CD8-positive, alpha-beta memory T cell (primary cell): ENCODE measurements at places on chromosomes 5 and 9.

DNA sequence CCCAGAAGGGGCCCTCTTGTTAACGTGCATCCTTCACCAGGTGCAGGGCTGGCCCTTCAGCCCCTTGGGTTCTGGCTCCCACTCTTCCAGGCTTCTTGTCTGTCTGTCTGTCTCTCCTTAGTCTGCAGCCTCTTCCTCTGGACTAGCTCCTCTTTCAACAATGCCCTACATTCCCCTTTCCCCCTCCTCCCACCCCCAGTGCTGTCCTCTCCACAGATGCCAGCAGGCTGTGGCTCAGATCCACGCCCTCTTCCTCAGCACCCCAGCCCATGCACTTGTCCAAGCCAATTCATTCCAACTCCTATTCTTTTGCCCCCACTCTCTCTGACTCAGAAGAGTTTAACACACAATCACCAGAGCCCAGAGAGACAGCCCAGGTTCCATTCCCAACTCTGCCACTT is 45.2 kb upstream of the ALDH1B1 start:
- DNase-seq, result no peak
- no peak overlapping the region for H3K4me3 ChIP-seq
- no peak overlapping the region for H3K27ac ChIP-seq
- H3K27me3 ChIP-seq, result no peaks in the 10 kb centered on the region

GRCh38 chr5:30436691-30437090 is 756.8 kb upstream of the CDH6 start:
- no peak overlapping the region for H3K27ac ChIP-seq
- no peaks in the 10 kb centered on the region for H3K27me3 ChIP-seq
- DNase-seq, result no peak
- H3K4me1 ChIP-seq, result no peaks in the 10 kb centered on the region
- H3K36me3 ChIP-seq, result no peaks in the 10 kb centered on the region

DNA sequence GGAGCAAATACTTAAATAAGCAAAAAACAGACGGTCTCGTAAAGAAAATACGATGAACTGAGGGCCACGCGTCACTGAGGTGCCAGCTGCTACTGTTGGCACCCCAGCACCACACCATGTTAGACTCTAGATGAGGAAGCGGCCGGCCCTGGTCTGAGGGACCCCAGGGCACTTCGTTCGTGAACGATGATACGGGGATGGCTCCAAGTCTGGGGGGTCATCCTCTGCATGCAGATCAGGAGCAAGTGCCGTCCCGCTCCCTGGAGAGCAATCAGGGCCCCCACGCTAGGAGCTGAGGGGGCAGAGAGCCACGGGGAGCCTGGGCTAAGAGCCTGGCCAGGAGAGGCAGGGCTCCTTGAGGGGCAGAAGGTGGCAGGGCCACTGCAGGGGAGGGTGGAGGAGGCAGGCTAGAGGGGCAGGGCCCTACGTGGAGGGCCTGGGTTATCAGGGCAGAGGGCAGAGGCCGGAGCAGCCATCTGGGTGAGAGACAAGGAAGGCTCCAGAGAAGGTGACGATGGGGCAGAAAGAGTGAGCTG is 24.1 kb downstream of the SARDH start:
- H3K4me1 ChIP-seq, result peaks cover 16% of the 10 kb centered on the region
- no peaks in the 10 kb centered on the region for H3K27me3 ChIP-seq
- no peak overlapping the region for H3K27ac ChIP-seq
- no peak overlapping the region for H3K4me3 ChIP-seq
- H3K36me3 ChIP-seq, result no peaks in the 10 kb centered on the region
- DNase-seq, result no peak

DNA sequence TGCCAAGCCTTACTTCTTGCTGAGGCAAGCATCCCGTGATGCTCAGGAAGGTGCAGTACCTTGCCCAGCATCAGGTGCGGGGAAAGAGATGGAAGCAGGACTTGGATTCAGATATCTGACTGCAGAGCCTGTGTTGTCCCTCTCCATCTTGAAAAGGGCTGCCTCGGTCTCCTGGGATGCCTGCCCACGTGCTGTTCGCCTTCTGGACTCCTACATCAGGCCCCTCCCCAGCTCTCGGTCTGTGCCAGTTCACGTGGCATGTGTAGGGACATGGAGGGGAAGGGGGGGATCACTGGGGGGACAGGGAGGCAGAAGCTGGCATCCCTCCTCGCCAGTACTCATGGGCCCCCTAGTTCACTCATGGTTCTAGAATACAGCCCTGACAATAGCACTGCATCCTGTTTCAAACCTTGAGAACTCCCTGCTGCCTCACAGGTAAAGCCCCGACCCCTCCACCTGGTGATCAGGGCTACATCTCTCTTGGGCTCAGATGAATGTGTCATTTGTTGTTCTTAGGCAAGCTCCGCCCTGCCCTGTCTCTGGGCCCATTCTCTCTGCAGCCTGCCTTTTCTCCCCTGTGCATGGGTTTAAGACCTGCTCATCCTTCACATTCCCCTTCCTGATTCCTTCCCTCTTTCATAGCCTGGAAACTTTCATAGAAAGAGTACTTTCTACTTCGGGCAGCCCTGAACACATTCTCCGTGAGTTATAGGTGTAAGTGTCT is 38.9 kb upstream of the SLC25A51 start:
- no peaks in the 10 kb centered on the region for H3K36me3 ChIP-seq
- no peaks in the 10 kb centered on the region for H3K4me1 ChIP-seq
- H3K27ac ChIP-seq, result no peak overlapping the region
- no peak overlapping the region for H3K4me3 ChIP-seq

DNA sequence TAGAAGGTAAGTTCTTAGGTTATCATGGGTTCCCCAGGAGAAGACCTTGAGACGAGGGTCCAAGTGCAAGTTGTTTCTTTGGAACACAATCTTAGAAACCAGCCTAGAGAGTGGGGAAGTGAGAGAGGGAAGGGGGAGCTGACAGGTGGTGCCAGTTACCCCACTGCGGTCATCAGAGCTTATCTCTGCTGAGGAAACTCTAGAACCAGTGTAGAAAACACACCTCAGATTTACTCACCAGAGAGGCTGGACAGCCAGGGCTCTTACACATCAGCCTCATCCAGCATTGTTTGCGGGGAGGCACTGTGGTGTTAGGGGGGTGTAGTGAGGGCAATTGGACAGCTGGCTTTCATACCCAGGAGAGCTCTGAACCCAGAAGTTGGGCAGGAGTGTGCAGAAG is 206.5 kb upstream of the RAI14 start:
- H3K36me3 ChIP-seq, result no peaks in the 10 kb centered on the region
- H3K4me1 ChIP-seq, result no peaks in the 10 kb centered on the region
- no peak overlapping the region for H3K27ac ChIP-seq
- no peaks in the 10 kb centered on the region for H3K27me3 ChIP-seq
- H3K4me3 ChIP-seq, result no peak overlapping the region
- no peak for DNase-seq

DNA sequence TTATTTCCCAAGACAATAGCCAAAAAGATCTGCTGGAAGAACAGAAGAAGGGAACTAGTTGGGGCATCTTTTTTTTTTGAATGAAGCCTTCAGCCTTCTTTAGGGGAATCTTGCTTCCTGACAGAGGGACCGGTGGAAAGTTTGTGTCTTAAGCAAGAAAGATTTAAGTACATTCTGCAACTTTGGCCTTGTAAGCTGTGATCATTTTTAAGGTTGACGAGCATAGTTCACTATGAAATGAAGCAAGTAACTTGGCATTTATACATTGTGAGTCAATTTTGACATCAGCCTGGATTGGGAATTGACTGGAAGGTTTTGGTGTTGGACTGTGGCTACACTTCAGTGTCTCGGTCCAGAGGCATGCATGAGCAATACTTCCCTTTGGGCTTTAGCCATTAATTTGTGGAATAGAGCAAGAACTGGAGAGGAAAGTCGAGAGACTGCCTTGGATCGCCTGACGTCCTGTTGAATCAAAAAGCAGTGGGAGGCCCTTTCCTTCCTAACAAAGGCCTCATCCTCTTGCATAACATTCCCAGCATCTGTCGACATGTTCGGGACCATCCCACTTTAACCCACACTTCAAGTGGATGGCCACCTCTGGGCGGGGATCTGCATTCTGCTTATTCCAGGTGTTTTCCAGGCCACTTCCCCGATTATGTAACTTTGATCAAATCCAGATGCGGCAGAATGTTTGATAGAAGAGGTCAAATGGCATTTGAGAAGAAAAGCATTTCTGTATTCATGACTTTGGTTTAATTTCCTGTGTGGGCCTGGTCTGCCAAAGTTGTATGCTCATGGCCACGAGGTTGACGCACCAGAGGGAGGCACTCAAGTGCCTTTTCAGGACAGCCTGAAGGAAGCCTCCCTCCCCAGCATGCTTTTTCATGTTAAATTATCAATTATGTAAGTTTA is 12.5 kb downstream of the ABL1 start:
- DNase-seq, result no peak
- H3K4me3 ChIP-seq, result no peak overlapping the region
- no peaks in the 10 kb centered on the region for H3K27me3 ChIP-seq
- H3K36me3 ChIP-seq, result no peaks in the 10 kb centered on the region
- H3K4me1 ChIP-seq, result peaks cover 26% of the 10 kb centered on the region
- H3K27ac ChIP-seq, result no peak overlapping the region

- no peak overlapping the region for H3K4me3 ChIP-seq
- no peak for DNase-seq
- no peak overlapping the region for H3K27ac ChIP-seq
Measured at GRCh38 chr5:14452685-14453454, 128.7 kb upstream of the OTULINL start.

DNA sequence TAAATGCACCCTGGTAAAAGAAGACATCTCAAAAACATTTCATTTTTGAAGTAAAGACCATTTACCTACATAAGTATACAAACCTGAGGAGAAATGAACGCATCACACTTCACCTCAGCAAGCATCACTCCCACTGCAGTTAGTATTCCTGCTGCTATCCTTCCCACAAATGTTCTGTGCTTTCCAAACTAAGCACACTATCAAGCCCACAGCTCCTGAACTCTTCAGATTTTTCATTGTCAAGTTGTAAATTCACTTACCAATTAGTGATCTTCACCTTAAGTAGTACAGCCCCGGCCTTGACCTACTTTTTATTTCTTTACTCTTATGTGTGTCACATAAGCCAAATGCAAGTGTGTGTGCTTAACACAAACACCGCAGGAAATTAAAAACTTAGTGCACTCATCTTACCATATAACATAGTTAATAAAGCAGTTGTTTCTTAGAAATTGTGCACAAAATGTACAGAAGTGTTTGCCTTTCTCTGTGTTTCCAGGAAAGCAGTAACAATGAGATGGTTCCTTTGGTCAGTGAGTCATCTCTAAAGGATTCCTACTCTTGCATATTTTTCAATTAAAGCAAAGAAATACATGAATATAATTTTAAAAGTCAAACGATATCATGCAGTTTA is 169.4 kb downstream of the APBA1 start:
- no peaks in the 10 kb centered on the region for H3K36me3 ChIP-seq
- no peaks in the 10 kb centered on the region for H3K27me3 ChIP-seq
- H3K4me1 ChIP-seq, result no peaks in the 10 kb centered on the region
- no peak for DNase-seq
- no peak overlapping the region for H3K27ac ChIP-seq
- H3K4me3 ChIP-seq, result no peak overlapping the region

DNA sequence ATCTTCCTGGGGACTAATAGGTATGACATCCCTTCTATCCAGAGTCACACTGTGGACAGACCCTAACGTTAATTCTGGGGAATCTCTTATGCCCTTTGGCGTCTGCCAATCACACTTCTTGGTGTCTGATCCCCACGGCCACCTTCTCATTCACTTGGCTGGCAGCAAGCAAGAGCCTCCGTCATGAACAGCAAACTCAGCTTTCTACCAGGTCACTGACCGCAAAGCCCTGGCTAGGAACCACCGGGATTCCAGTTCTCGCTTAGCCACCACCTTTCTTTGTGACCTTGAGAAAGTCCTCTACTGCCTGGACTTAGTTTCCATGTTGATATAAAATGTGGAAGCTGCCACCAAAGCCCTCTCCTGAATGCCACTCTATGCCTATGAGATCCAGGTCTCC is 67.7 kb upstream of the FCN1 start:
- no peaks in the 10 kb centered on the region for H3K4me1 ChIP-seq
- H3K27ac ChIP-seq, result no peak overlapping the region
- no peaks in the 10 kb centered on the region for H3K27me3 ChIP-seq
- no peaks in the 10 kb centered on the region for H3K36me3 ChIP-seq

DNA sequence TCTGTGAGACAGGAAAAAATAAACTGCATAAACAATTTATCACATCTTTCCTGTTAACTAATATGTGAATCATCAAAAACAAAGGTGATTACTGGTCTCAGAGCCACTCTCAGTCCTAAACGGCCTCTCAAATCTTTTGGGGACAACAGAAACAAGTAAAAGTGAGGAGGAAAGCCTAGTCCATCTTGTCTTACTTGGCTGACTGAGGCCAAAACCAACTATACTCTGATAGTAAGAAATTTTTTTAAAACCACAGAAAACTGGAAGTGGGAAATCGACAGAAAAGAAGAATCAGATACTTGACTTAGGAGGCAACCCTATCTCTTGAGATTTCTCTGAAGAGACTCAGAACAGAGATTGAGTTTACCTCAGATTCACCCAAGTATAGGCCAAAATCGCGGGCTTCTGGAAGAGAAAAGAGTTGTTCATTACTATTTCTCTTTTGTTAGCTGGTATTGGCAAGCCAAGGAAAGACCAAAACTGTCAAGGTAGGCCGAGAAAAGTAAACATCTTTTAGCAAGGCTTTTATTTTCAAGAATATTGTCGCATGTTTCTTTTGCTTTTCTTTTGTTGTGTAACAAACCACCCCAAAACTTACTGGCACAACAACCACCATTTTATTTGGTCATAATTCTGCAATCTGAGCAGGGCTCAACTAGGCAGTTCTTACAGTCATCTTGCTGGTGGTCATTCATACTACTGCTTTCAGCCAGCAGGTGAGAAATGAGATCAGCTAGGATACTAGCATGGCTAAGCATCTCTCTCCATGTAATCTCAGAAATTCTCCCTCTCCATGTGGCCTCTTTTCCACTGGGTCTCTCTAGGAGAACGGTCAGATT is 46.1 kb downstream of the RFX3 start:
- peaks cover 18% of the 10 kb centered on the region for H3K4me1 ChIP-seq
- H3K4me3 ChIP-seq, result no peak overlapping the region
- H3K36me3 ChIP-seq, result no peaks in the 10 kb centered on the region

DNA sequence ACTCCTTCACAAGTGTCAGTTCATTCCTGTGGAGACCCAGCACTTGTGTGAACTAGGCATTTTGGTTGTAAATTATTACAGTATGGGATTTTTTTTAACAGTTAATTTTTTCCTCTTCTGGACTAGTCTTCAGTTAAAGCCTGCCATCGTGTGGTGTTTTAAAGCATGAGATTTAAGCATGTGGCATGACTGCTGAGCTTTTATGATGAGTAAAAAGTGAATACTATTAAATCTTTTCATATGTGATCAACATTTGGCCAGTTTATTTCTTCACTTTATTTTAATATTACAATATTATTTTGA is 25.0 kb downstream of the LMNB1 start:
- no peak overlapping the region for H3K27ac ChIP-seq
- DNase-seq, result no peak
- no peak overlapping the region for H3K4me3 ChIP-seq
- H3K27me3 ChIP-seq, result no peaks in the 10 kb centered on the region
- no peaks in the 10 kb centered on the region for H3K36me3 ChIP-seq
